ENCODE measurements at places on chromosomes 5 and 9.
A peak's percentile ranks its signal among the peaks of the same experiment; 100 is the strongest.

- DNase-seq, result no peak
Observed at GRCh38 chr5:74094096-74094781, 468.2 kb downstream of the ARHGEF28 start.

DNA sequence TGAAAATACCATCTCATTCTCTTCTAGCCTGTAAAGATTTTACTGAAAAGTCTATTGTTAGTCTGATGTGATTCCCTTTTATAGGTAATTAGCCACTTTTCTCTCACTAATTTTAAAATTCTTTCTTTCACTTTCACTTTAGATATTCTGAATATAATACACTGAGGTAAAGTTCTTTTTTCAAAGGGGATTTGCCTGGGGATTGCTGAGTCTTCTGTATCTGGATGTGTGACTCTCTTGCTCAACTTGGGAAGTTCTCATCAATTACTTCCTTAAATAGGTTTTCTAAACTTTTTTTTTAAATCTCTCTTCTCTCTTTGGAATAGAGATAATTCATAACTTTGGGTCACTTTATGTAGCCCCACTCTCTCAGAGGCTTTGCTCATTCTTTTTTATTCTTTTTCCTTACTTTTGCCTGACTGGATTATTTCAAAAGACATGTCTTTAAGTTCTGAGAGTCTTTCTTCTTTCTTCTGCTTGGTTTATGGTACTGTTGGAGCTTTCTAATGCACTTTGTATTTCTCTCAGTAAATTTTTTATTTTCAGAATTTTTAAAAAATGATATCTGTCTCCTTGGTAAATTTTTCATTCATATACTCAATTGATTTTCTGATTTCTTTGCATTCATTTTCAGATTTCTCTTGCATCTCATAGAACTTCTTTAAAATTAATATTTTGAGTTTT is 55.9 kb upstream of the IL12B start:
- no peak for DNase-seq

DNA sequence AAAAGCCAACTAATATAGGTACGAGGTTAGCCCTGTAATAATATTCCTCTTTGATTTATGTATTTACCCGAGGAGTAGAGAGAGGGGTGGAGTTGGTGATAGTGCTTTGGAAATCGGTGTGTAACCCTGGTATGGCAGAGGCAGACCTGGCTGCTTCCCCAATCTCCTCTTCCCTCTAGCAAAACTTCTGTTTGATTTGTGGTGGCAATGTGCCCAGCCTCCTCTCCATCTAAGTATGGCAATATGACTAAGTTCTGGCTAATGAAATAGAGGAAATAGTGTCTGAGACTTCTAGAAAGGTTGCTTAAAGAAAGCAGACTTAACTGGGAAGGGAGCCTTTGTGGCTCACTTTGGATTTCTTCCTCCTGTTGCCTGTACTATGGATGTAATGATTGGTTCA is 491.1 kb downstream of the ENC1 start:
- no peak for DNase-seq

DNA sequence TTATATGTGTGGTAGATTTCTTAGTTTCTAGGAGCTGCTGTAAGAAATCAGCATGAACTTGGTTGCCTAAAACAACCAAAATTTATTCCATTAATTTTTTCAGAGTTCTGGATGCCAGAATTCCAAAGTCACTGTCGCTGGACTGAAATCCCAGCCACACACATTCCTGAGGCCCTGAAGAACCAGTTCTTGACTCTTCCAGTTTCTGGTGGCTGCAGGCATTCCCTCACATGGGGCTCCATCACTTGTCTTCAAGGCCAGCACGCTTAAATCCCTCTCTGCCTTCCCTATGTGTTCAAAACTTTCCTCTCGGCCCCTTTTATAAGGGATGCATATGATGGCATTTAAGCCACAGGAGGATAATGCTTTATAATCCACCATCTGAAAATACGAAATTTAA is 1237.5 kb upstream of the CDH9 start:
- no peak for DNase-seq

DNA sequence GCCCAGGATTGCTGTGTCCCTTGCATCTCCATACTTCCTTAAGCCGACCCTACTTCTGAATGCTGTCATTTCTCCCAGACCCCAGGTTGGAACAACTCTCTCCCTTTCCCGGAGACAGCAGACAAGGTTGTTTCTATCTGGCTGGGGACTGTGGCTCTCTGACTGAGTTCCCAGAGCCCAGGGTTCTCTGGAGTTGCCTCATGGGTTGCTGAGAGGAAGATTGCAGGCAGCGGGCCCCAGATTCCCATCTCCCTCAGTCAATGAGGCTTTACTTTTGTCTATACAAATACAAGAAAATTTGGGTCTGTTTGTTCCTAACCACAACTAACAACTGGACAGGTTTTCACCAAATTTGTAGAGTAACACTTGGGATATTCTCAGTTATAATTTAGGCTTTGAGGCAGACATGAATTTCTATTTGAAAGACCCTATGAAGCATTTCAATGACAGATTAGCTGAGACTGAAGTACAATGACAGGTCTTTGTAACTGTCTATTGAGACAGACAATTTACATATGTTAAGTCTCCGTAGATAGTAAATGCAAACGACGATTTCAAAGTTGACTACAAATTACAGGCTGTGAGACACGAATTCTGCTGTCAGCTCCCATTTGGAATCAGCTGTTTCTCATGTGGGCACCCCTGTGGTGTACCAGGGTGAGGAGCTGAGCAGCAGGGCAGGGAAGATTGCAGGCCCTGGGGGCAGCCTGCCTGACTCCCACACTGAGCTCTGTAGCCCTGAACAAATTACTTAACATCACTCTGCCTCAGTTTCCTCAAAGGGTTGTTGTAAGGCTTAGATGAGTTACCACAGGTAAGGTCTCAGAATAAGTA is 107.5 kb downstream of the ATP10B start:
- DNase-seq, result no peak

GRCh38 chr5:142540922-142541422 is 144.9 kb downstream of the FGF1 start:
- DNase-seq, result no peak

GRCh38 chr5:181215997-181216989 is 6.8 kb upstream of the TRIM41 start:
- DNase-seq, result no peak

GRCh38 chr5:432201-432927 is 10.6 kb upstream of the EXOC3 start:
- DNase-seq, result no peak

- no peak for DNase-seq
Observed at GRCh38 chr5:144187699-144188294, 17.1 kb downstream of the KCTD16 start.

- DNase-seq, result peak; percentile 87
Observed at GRCh38 chr5:140145818-140146522, 20.2 kb downstream of the IGIP start.

DNA sequence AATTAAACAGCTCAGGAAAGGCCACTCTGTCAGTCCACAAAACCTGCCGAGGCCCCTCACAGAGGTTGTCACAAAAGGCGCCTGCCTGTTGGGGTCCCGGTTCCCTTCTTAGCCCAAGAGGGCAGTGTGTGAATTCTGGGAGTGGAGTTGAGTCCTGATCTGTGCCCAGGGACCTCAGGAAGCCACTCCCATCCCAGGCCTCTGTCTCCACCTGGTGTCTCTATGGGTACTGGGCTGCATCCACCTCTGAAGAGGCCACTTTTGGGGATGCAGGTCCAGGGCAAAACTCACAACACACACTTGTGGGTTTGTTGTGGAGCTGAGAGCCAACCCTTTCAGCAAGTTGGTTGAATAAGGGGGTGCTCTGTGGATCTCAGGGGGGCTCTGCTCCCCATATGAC is 74.3 kb upstream of the STXBP1 start:
- no peak for DNase-seq

GRCh38 chr5:115350894-115351293 is 54.4 kb upstream of the CCDC112 start:
- DNase-seq, result no peak

GRCh38 chr5:101425339-101425859 is 522.3 kb upstream of the ST8SIA4 start:
- DNase-seq, result no peak

GRCh38 chr5:128378196-128378595 is 159.8 kb downstream of the FBN2 start:
- no peak for DNase-seq

DNA sequence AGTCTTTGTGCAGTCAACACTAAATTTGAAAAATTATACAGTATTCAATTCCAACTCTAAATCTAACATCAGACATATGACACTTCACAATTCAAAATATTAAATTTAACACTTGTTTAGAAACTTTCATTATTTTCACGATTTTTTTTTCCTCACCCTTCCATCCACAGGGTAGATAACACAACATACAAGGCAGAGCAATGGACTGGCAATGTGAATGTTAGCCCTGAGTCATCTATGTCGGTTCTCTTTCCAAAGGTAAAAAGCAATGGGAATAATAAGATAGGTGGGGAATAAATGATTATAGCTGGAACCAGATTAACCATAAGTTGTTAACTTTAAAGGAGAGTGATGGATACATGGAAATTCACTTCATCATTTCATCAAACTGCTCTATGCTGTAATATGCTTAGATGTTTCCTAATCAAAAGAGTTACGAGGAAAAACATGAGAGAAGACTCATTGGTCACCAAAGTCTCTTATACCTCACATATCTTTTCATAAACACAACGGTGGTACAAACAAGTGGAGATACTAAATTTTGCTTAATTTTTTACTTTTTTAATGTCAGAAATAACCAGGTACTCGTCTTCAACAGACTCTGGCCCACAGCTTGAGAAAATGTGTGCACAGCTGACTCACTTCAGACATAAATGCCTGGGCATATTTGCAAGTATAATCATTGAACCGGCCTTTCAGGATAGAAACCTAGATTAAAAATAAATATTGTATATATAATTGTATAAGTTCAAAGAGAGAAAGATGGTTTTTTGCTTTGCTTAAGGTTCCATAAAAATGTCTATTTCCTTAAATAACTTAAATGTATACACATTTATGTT is 23.0 kb downstream of the RFX3 start:
- no peak for DNase-seq

DNA sequence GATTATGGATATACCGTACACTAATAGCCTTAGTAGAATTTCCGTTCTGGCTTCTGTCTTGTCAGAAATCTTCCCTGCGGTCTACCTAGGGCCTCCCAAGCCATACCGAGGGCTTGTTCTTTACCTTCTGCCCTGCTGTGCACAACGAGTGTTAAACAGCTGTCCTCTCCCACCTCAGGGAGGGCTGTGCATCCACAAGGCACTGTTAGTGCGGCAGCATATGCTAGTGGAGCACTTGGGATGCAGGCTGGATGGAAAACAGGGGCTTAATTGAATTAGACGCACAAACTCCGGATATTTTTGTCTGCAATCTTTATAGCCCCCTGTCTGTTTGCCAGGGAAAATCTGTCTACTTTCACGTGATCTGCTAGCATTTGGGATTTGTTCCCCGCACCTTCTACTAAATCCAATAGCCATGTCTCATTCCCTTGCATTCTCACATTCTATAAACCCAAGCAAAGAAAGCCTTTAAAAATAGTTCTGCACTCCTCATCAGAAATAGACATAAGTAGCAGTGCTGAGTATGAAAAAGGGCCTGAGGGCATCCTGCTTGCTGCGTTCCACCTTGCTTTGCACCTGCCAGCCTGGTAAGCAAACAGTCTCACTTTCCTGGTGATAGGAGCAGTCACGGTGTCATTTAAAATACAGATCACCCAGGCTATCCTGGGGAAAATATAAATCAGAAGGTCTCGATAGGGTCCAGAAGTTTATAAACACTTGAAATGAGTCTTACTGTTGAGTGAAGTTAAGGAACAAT is 382.6 kb downstream of the RASEF start:
- no peak for DNase-seq

- DNase-seq, result no peak
Observed at GRCh38 chr5:141528291-141528984, 39.6 kb downstream of the PCDHGC5 start.

GRCh38 chr5:6713274-6714225 is at the start of gene TENT4A:
TENT4A (plus strand) TSS chr5:6713432; CDS start chr5:6713984, 552 bp downstream.
- DNase-seq, result peak; percentile 97

DNA sequence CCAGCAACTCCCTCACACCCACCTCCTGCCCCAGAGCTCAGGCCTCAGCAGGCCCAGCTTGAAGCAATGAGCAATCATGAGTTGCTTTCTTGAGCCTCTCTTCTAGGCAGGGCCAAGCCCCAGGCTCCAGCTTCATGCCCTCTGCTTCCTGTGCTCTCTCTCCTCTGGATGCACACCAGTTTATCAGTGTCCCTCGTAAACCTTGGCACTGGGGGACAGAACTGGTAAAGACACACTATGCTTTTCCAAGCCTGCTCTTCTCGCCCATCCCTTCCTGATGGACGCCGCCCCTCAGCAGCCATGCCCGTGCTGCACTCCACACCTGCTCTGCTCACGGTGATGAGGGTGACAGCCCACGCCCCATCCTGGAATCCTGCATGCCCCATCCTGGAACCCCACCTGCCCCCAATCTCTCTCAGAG is 49.4 kb upstream of the ORM1 start:
- DNase-seq, result no peak

DNA sequence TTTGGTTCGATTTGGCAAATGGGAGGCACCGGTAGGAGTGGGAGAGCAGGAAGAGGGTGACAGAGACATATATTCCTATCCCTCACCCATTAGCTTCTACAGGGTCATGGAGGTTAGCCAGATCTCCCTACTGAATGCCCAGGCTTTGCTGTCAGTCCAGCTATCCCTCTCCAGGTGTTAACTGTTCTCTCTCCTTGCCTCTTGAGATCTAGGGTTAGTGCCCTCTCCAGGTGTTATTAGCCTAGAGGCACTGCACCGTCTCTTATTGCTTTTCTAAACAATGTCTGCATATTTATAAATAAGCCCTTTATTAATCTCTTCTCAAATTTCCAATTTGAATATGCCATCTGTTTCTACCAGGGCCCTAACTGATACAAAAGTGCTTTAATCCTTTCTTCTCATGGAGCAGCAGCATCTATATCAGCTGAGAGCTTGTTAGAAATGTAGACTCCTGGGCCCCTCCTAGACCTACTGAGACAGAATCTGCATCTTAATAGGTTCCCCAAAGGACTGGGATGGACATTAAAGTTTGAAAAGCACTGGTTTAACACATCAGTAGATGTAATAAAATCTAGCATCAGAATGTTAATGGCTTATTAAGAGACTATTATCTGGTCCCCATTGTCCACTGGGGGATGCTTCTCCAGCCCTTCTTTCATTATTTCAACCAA is 322.5 kb upstream of the SLC24A2 start:
- no peak for DNase-seq

GRCh38 chr9:21616082-21616778 is 134.1 kb upstream of the IFNE start:
- no peak for DNase-seq

- DNase-seq, result no peak
Observed at GRCh38 chr9:138119202-138120027, 241.8 kb downstream of the CACNA1B start.

DNA sequence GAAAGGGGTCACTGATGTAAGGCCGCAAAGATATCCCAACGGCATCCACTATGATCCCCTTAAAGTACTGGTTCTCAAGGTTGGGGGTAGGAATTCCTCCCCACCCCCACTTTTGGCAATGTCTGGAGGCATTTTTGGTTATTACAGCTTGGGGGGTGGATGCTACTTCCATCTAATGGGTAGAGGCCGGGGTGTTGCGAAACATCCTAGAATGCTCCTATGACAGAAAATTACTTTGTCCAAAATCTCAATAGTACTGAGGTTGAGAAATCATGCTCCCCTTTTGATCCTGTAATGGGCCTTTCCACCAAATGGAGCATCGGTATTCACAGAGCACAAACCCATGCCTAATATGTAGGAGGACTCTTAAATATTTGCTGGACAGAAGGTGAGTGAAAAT is 20.8 kb upstream of the TCERG1 start:
- no peak for DNase-seq

Measured in frontal cortex (tissue), 4 donors.